Vagina (tissue), 2 donors: ENCODE measurements at places on chromosomes 1 and 21. TPM values are rescaled to one million over a fixed set of nuclear protein-coding genes. Genes with fewer than 3 reads are reported as not detected.

The ST6GALNAC5 gene
- 9.6 TPM for total RNA-seq

GRCh38 chr1:212930986-212931678 is 19.2 kb upstream of the VASH2 start:
- DNase-seq: peak; percentile 27

DNA sequence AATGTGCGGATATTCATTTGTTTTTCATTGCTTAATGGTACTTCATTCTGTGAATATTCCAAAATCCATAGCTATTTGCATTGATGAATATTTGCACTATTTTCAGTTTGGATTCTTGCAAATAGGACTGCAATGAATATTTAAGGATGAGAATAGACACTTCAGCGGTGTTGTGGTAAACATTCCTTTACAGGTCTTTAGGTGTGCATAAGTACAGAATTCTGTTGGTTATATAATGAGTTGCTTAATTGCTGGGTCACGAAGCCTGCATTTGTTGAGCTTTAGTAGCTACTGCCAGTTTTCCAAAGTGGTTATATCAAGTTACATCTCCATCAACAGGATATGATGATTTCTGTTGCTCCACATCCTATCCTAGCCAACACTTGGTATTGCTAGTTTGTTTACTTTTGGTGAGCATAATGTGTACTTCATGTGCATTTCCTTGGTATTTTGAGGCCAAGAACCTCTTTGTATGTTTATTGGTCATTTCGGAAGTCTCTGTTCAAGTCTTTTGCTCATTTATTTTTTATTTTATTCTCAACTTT is 64.2 kb upstream of the CYYR1 start:
- DNase-seq: no peak

DNA sequence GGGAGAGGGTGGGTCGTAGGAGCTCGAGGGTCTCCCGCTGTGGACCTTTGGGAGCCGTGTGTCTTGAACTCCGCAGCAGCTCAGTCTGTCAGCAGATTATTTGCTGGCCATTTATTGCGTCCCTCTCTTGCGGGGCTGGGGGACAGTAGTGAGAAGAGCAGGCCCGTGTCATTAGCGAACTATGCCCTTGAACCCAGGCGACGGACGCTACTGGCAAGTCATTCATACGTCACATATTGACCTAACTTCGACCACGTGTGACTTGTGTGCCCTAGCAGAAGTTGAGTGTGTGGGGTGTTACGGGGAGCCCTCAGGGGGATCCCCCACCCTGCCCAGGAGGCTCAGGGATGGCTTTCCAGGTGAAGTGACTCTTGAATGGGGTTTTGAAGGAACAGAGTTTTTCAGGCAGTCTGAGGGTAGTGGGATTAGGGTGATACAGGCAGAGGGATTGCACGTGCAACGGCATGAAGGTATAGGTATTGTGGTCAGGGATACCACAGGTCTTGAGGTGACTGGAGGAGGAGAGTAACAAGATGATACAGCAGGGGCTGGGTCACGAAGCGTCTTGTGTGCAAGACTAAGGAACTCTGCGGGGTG is 13.0 kb downstream of the RCC1 start:
- no peak for DNase-seq

GRCh38 chr1:66197120-66197519 is 336.8 kb upstream of the SGIP1 start:
- no peak for DNase-seq

- no peak for DNase-seq
Measured at GRCh38 chr1:86875722-86876121, 38.2 kb downstream of the SELENOF start.

The STXBP3 gene
- total RNA-seq: 167 TPM

GRCh38 chr1:93821423-93822144 is 57.4 kb downstream of the DNTTIP2 start:
- no peak for DNase-seq

- no peak for DNase-seq
Measured at GRCh38 chr21:38314558-38314957, 57.8 kb downstream of the KCNJ15 start.

The C1QTNF12 gene
- total RNA-seq: not detected

The KCNE2 gene
- total RNA-seq: not detected

The DCST1 gene
- not detected for total RNA-seq

- DNase-seq: no peak
Measured at GRCh38 chr1:1425426-1425752, 4.3 kb upstream of the ANKRD65 start.

- DNase-seq: no peak
Measured at GRCh38 chr1:242731446-242731845, 206.9 kb upstream of the PLD5 start.

DNA sequence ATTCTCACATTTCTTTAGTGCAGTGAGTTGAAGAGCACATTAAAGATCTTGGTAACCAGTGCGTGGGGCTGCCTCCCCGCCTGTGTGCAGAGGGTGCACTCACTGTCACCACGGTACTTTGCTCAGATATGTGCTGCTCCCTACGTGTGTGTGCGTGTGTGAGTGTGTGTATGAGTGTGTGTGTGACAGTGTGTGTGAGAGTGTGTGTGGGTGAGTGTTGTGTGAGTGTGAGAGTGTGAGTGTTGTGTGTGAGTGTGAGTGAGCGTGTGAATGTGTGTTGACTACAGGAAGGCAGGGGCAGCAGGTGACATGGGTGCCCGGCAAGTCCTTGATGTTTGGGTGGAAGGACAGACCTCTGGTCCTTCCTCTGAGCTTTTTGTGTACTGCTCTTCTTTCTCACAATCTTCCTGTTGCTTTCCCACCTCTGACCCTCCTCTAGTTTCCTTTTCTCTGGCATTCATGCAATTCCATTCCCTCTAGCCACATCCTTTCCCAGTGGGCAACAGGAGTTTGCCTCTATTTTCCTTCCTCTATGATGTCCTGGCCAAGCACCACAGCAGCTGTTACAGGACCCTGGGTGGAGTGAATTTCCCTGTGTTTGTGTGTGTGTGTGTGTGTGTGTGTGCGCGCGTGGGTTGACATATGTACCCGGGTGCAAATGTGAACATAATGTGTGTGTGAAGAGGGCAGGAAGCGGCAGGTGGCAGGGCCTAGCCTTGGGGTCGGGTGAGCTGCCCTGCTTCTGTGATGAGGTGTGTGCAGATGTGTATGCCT is 19.8 kb downstream of the LHX4 start:
- DNase-seq: no peak

The XCL2 gene
- not detected for total RNA-seq
